ENCODE measurements at places on chromosomes 12 and 14.

- no peak for DNase-seq
Observed at GRCh38 chr14:61482348-61483206, 161.2 kb downstream of the PRKCH start.

DNA sequence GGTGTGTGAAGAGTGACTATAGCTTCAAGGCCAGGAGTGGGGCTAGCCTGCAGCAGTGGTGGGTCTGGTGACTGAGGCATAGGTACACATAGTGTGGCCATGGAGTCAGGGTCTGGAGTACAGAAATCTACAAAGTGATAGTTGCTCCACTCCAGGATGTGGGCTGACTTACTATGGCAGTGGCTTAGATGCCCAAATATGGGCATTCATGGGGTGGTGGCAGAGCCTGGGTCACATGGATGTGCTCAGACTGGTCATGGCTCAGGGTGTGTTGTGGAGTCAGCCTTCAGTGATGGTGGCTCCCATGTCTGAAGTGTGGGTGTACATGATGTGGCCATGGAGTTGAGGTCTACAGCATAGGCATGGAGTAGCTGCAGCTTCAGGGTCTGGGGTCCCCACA lies 27.3 kb downstream of the CLEC6A start:
- no peak for DNase-seq

GRCh38 chr12:75979181-75979580 lies 52.4 kb downstream of the PHLDA1 start:
- no peak for DNase-seq

- DNase-seq: no peak
Observed at GRCh38 chr12:121958541-121959240, 40.3 kb downstream of the CFAP251 start.

DNA sequence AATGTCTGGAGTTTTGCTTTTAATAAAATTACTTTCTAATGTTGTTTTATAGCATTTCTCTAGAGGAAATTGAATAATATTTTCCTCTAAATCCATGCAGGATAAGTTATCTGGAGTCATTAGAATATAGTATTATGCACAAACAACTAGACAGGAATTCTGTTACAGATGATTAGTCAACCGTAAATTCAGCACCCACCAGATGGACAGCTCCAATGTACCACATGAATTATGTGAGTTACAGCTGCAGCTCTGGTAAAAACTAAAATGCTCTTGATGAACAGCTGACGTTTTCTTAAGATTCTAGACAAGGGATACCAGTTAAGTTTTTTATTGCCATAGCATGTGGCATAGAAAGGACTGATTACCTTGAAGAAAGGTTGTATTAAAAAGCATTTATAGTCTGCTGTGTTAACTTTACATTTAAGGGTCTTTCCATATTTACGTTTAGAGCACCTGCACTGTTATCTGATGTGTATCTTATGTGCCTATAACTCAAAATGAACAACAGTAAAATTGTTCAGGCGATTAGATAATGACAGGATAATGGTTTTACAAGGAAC lies 321.4 kb upstream of the LRFN5 start:
- DNase-seq: peak; percentile 46

DNA sequence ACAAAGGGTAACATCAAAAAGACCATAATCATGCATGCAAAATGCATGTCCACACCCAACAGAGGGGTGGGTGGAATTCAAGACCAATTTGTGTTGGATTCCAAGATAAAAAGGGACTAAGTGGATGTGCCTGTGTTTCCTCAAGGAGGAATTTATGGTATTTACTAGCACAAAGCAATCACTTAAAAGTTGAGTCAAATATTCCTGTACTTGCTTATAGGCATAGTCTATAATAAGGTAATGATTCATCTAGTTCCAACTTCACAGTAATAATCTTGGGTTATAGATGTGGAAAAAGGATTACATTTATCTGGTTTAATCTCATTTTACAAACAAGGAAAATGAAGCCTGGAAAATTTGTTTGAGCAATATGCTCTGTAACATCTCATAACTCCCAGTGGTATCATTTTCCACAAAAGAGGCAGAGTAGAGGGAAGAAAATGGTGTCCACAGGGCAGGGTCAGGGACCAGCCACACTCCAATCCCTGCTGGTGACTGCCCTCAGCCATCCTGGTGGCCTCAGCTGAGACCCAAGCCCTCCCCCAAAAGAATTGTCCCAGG lies 80.8 kb upstream of the REP15 start:
- DNase-seq: peak; percentile 72

GRCh38 chr12:39588348-39588747 lies 31.3 kb downstream of the ABCD2 start:
- DNase-seq: no peak

DNA sequence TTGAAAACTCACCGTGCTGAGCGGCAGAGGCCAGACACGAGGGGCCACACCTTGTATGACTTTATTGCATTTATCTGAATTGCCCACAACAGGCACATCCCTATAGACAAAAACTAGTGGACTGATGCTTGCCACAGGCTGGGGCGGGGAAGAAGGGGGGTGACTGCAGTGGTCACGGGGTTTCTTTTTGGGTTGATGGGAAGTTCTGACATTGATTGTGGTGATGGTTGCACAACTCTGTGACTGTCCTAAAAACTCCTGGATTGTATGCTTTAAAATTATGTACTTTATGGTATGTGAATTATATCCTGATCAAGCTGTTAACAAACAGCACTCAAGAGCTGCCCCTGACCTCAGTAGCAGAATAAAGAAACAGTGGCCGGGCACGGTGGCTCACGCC lies 25.7 kb downstream of the DHX37 start:
- DNase-seq: no peak

DNA sequence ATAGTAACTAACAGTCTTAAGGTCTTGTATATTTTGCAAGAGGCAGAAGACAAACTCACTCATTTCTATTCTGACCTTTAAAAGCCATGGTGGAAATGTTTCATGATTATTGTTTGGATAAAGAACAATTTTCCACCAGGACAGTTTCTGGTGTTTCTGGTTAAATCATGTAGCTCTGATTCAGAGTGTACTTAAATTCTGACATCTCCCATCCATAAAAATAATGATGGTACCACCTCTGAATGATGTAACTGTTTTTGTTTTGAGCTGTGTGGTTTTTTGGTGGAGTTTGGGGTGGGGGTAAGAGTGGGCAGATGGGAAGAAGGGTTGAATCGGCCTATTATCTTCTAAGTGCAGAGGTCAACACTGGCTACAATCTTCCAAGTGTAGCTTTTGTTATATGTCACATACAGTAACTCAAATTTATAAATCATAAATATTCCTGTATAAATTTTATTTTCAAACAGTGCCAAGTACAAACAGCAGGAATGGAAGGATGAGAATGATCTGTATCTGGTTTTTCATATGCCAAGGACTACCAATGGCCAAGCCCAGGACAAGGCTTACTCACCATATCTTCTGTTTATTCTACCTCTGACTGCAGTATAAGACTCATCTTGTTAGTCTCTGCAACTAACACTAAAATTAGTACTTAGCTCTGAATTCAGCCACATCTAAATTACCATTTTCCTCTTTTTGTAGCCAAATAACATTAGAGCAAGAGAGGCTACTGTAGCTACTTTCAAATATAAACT lies 108.7 kb downstream of the BCAT1 start:
- DNase-seq: no peak

All from Caco-2 (cell line).